ENCODE measurements at places on chromosomes 12 and 14.
A peak's percentile ranks its signal among the peaks of the same experiment; 100 is the strongest.

DNA sequence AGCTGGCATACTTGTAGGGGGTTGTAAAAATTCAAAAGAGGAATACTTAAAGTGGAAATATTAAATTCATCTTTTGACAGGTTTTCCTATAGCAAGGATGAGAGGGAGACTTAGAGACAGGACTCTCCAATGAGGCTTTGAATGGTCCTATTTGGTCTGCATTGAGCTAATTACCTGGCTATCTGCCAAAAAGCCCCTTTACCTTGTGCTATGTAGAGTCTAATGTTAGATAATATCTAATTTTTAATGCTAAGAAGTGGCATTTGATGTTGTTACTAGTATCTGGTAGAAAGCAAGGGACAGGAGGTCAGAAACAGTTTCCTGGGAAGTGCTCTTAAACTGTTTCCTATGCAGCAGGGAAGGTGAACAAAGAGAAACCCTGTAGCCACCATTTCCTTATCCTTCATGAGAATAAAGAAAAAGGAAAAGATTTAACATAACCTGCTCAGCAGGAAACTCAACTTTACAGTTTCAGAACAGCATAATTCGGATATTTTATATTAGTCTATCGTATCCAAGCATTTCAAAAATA lies 550.0 kb downstream of the SOX5 start:
- DNase-seq: no peak

- no peak for DNase-seq
Measured at GRCh38 chr12:131147894-131148293, 194.2 kb downstream of the ADGRD1 start.

GRCh38 chr14:30283822-30284446 lies 275.0 kb upstream of the G2E3 start:
- DNase-seq: no peak

DNA sequence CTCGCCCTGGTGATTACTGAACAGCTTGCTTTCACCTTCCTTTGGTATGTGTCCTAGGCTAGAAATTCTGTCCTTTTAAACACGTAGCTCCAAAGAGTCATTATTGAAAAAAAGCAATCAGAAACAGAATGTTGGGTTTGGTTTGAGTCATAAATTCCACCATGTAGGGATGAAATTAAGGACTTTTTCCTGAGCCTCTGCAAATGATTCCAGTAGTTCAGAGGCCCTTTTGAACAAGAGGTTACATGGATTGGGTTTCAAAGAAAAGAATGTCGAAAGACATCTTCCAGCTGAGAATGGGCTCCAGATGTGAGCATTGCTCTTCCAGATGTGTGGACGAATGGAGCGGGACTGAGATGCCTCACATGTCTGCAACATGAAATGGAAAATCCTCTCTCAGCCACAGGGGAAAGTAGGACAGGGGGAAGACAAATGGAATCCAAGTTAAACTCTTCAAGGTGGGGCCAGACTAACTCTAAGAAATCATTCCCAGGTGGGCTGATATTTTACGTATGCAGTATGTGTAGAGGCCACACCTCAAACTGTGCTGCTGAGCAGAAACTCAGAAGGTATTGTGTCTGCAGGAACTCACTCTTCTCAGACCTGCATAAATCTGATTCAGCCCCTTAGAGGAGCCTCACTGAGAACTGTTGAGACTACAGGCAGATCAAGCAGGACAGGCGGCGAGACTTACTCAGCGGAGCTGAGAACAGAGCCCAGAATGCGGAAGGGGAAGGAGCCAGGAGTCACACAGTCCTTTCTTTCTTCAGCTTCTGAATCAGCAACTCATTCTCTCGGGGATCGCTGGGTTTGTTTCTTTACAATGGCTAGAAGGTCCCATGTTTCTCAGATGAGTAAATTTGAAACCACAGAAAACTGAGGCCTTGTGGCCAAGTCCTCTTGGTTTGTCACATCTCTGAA lies 23.3 kb upstream of the EMP1 start:
- DNase-seq: peak; percentile 95

DNA sequence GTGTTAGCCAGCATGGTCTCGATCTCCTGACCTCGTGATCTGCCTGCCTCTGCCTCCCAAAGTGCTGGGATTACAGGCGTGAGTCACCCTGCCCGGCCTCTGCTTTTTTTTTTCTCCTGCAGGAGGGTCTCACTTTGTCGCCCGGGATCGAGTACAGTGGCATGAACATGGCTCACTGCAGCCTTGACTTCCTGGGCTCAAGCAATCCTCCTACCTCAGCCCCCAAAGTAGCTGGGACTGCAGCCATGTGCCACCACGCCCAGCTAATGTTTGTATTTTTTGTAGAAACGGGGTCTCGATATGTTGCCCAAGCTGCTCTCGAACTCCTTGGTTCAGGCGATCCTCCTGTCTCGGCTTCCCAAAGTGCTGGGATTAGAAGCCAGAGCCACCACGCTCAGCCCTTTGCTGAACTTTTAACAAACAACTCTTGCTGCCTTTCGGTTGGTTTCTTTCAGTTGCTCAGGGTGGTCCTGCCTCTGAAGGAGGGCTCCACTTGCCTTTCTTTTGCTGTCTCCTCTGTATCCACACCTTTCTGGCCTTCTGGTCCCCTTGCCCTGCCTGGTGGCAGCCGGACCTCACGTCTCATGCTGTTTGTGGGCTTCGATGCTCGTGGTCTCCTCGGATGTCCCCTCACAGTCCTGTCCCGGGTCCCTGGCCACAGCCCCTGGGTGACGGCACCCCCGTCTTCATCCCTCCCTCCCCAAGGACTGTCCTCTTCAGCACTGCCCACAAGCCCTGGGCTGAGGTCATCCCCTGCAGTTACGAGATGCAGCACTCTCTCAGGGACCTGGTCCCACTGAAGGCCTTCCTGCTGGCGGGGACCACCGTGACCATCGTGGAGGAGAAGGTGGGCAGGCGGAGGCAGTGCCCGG lies 3.8 kb upstream of the B3GNT4 start:
- DNase-seq: no peak

DNA sequence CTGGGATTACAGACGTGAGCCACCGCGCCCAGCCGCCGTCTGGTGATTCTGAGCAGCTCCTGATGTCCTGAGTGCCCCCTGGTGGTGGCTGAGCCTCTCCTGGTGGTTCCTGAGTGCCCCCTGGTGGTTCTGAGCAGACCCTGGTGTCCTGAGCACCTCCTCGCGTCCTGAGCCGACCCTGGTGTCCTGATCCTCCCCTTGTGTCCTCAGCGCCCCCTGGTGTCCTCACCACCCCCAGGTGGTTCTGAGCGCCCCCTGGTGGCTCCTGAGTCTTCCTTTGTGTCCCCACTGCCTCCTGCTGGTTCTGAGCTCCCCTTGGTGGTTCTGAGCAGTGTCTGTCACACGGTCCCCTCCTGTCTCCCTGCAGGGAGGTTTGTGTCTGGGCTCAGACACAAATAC lies 1304.9 kb downstream of the TMEM121 start:
- DNase-seq: no peak

DNA sequence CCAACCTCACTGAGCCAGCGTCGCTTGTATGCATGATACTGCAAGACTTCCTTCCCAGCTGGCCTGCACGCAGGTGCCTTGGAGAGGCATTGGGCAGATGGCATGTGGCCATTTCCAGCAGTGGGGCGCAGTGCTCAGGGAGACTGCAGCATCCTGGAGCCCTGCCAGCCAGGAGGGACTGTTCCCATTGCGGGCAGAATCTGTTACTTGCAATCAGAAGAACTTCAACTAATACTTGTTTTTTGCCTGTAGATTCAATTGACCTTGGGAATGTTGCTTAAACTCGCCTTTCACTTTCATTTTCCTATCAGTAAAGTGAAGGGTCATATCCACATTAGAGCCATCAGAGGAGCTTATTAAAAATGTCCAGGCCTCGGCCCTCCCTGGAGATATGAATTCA lies 29.8 kb downstream of the ANKRD9 start:
- DNase-seq: no peak

DNA sequence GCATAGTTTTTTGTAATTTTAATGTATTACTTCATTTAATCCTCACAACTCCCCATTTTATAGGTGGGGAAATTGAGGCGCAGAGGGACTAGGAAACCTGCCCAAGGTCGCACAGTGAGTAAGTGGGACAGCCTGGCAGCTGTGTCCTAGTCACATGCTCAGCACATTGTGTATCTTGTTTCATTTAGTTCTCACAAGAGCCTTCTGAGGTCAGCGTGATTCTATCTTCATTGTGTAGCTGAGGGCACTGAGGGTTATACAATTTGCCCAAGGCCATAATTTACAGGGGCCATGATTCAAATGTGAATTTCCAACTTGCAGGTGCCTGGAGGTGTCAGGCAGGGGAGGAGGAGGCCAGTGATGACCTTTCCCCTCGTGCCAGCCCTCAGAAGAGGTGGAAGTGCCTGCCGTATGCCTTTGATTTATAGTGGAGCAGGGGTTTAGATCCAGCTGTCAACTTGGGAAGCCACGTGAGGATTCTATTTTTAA lies 30.3 kb upstream of the SMOC1 start:
- DNase-seq: peak; percentile 5

GRCh38 chr12:104063712-104064030 lies 660 bp upstream of the HCFC2 start:
- no peak for DNase-seq

DNA sequence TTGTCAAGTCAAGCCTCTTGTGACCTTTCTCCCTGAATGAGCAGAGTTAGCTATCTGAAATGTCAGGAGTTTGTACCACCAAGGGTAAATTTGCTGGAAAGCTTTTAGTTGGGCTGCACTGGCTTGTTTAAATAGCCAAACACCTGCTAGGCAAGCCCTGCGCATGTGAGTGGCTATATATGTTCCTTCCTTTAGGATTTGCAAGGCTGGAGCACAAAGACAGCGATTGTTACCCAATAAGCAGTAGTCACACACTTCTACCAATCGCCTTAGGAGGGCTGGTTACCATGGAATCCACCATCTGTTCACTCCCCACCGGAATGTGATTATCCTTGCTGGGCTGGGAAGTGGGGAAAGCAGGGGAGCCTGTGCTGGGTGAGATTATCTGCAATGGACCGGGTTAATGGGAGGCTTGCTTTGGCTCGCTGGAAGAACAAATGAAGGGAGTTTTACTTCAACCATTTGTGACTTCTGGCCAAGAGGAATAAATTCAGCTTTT lies 102.5 kb downstream of the FGD4 start:
- peak; percentile 97 for DNase-seq

GRCh38 chr12:48013287-48013686 lies 9.0 kb upstream of the COL2A1 start:
- DNase-seq: no peak
